Mesothelial cell of epicardium (in vitro differentiated cells): ENCODE measurements at places on chromosomes 16 and 17. TPM values are rescaled to one million over a fixed set of nuclear protein-coding genes. Genes with fewer than 3 reads are reported as not detected.
A peak's percentile ranks its signal among the peaks of the same experiment; 100 is the strongest.

- peaks cover 22% of the 10 kb centered on the region for H3K27me3 ChIP-seq
- H3K27ac ChIP-seq: no peak overlapping the region
- H3K4me3 ChIP-seq: no peak overlapping the region
- no peaks in the 10 kb centered on the region for H3K36me3 ChIP-seq
These were observed 4.0 kb downstream of the SLC16A13 start for GRCh38 chr17:7039832-7040231.

DNA sequence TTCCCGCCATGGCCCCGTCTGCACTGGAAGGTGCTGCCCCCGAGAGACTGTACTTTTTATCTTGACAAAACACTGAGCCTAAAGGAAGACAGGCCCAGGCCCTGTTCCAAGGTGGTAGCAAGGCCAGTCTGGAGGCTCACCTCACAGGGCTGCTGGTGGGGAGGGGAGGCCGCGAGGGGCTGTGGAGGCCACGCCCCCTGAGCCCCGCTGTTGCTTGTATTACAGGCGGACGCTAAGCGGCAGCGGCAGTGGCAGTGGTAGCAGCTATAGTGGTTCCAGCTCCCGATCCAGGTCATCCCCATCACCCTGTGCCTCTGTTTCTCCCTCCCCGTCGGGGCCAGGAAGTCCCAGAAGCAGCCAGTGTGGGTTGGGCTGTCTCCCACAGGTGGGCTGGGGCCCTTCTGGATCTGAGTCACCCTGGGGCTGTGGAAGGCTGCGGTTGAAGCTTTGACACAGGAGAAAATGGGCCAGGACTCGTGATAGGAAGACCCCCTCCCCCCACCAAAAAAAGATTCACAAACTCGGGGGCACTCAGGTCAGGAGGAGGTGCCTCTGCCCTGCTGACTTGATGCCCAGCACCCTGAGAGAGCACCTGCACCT is 13.3 kb upstream of the IL17C start:
- H3K36me3 ChIP-seq: peaks cover 10% of the 10 kb centered on the region
- no peak for DNase-seq
- H3K4me1 ChIP-seq: no peaks in the 10 kb centered on the region
- no peak overlapping the region for H3K27ac ChIP-seq
- H3K4me3 ChIP-seq: no peak overlapping the region

- peak overlapping the region; percentile 22 for H3K27ac ChIP-seq
- no peak for DNase-seq
- no peaks in the 10 kb centered on the region for H3K36me3 ChIP-seq
- H3K4me3 ChIP-seq: no peak overlapping the region
- peaks cover 46% of the 10 kb centered on the region for H3K4me1 ChIP-seq
- H3K27me3 ChIP-seq: no peaks in the 10 kb centered on the region
These were observed 37.7 kb upstream of the MEAK7 start for GRCh38 chr16:84541999-84542817.

- H3K4me3 ChIP-seq: no peak overlapping the region
- no peak overlapping the region for H3K27ac ChIP-seq
- no peaks in the 10 kb centered on the region for H3K36me3 ChIP-seq
- H3K4me1 ChIP-seq: no peaks in the 10 kb centered on the region
- no peaks in the 10 kb centered on the region for H3K27me3 ChIP-seq
- DNase-seq: no peak
These were observed 10.6 kb downstream of the TRPV2 start for GRCh38 chr17:16425698-16426659.

GRCh38 chr16:962901-963814 is 7.6 kb downstream of the LMF1 start:
- DNase-seq: no peak
- H3K27ac ChIP-seq: no peak overlapping the region
- H3K4me1 ChIP-seq: peaks cover 7% of the 10 kb centered on the region
- H3K27me3 ChIP-seq: no peaks in the 10 kb centered on the region
- peaks cover 42% of the 10 kb centered on the region for H3K36me3 ChIP-seq

DNA sequence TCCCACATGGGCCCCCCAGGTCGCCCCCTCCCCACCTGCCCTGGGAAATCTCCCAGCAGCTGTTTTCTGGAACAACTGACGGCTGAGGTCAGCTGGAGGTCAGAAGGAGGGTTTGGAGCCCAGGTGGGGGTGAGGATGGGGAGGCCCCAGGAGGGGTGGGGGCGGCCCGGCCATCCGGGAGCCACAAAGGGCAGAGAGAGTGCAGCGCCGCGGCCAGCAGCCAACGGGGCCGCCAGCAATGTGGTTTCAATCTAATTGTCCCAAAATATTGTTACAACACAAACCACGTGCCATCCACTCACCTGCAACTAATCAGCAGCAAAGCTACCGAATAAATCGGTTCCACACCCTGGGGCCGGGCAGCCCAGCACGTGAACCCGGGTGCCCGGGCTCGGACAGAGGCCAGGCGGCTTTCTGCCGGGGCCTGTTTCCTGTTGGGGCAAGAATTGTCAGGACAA is 28.3 kb upstream of the SLC38A10 start:
- no peaks in the 10 kb centered on the region for H3K36me3 ChIP-seq
- peaks cover 23% of the 10 kb centered on the region for H3K4me1 ChIP-seq
- peak overlapping the region; percentile 43 for H3K27ac ChIP-seq
- DNase-seq: no peak

The FAM20A gene
- 1.7 to 2.1 TPM (median 1.8 TPM) in 3 replicates for total RNA-seq

The CIAO2B gene
- total RNA-seq: 52.1 to 56.1 TPM (median 54.5 TPM) in 3 replicates
